NCI-H1694 (cell line): ENCODE measurements at places on chromosomes 12 and 14.

DNA sequence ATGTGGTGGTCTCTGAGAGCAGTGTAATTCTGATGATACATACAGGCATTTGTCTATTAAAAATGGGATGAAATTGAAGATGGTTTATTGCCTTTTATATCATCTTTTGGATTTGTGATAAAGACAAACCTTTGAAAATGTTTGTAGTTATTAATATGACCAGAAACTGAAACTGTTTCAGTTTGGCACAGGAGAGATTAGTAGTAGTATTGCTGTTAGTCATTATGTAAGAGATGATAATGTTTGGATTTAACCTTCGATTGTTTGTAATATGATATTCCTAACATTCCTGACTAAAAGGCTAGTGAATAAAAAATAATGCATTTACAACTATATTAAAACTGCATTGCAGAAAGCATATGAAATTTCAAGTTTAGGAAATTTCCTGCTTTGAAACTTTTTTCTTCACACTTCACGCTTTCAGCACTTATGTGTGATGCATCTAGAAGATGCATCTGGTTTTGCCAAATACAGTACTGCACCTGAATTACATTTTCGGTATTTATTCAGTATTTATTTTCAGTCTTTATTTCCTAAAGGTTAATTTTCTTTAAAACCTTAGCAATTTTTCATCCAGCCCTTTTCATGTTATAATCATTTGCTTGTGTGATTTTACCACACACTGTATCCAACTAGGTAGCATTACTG lies 25.5 kb downstream of the ADIPOR2 start:
- no peak for DNase-seq

GRCh38 chr14:78519863-78520262 lies 349.7 kb downstream of the NRXN3 start:
- no peak for DNase-seq

DNA sequence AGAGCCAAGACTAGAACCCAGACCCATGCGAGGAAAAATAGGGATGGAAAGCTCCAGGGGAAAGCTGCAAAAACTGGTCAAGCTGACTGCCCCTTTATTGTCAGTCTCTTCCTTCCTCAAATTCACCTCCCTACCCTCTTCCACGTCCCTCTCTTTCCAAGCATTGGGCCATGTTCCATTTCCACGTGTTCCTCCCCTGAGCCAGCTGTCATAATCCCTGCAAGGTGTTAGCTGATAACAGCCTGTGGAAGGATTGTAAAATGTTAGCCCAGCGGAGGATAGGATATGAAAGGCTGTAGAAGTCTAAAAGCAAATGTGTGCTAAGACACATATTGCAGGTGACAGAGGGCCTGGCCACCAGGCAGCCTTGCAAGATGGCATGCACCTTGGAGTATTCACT lies 88.0 kb upstream of the MAX start:
- no peak for DNase-seq

- DNase-seq, result no peak
These were observed 422.4 kb upstream of the OR4E1 start for GRCh38 chr14:22095860-22096513.

DNA sequence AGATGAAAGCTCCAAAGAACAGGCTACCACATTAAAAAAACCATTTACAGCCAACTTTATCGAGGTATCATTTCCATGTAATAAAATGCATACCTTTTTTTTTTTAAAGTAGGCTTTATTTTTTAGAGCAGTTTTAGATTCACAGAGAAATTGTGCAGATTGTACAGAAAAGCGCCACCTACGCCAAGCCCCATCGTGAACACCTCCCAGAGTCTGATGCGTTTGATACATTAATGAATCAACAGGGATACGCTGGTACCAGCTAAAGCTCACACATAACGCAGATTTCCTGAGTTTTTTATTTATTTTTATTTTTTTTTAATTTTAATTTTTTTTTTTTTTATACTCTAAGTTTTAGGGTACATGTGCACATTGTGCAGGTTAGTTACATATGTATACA lies 129.9 kb downstream of the KIF26A start:
- no peak for DNase-seq

DNA sequence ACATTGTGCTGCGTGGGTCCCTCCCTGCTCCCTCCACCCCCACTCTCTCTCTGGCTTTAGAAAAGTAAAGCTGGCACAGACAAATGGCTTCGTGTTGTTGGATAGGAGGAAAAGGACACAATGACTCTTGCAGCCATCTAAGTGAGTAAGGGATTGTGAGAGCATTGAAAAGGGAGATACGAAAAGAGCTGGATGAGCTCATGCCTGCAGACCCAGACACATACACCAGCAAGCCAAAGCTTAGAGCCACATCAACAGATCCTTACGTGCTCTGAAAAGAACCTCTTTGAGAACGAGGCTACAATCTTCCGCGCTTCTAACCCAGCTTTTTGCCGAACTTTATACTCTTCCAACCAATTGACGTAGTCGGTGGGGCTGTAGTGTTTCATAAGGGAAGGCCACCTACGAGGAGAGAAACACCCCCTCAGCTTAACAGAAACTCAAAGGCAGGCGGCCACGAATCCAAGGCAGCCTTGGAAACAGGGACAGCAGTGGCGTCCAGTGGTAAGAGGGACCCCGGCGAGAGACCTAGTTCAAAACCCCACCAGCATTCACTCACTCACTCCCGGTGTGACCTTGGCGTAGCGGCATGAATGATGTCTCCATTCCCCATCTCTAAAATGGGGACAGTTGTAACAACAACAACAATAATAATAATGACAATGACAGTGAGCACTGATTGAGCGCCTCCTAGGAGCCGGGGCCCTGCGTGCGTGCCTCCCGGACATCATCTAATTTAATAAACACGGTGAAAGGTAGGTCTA lies 1.1 kb downstream of the FBXO21 start:
- DNase-seq, result no peak

GRCh38 chr14:34018125-34018524 lies 67.3 kb upstream of the EGLN3 start:
- no peak for DNase-seq

GRCh38 chr12:16603916-16604575 lies 1.9 kb downstream of the LMO3 start:
- no peak for DNase-seq

GRCh38 chr14:22475381-22475780 lies 113.6 kb downstream of the DAD1 start:
- no peak for DNase-seq

- DNase-seq, result no peak
These were observed 68.2 kb downstream of the PLEKHG3 start for GRCh38 chr14:64772397-64772950.

DNA sequence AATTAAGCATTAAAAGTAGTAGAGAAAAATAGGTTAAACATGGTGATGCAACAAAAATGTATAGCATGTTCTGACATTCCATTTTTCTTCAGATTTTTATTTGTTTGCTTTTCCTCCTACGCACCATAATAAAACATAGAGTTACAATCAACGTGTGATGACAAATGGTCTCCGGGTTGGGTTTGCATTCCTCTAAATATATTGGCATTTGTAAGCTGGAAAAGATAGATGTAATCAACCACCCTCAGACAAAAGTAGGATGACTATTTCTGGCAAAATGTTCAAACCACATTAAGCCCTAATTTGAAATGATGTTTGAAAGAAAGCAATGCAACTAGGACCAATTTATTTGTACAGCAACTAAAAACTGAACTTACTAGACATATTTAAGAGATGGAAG lies 58.4 kb downstream of the SLC25A21 start:
- DNase-seq, result no peak

- peak; percentile 77 for DNase-seq
These were observed at the start of gene GPR68 for GRCh38 chr14:91244501-91244901. Gene GPR68 (minus strand): TSS chr14:91244704. CDS start chr14:91235050, 9,654 bp downstream.

GRCh38 chr12:115872919-115873357 lies 404.6 kb downstream of the MED13L start:
- no peak for DNase-seq

- no peak for DNase-seq
These were observed 209.8 kb downstream of the PELI2 start for GRCh38 chr14:56328021-56328420.

- no peak for DNase-seq
These were observed 109.0 kb downstream of the ESR2 start for GRCh38 chr14:64185184-64185583.
